Activated CD8-positive, alpha-beta memory T cell treated with anti-CD3 and anti-CD28 coated beads for 4 hours (primary cell): ENCODE measurements at places on chromosomes 16 and 17.
A peak's percentile ranks its signal among the peaks of the same experiment; 100 is the strongest.

GRCh38 chr17:71585540-71585939 lies 535.3 kb upstream of the SOX9 start:
- no peak for DNase-seq

DNA sequence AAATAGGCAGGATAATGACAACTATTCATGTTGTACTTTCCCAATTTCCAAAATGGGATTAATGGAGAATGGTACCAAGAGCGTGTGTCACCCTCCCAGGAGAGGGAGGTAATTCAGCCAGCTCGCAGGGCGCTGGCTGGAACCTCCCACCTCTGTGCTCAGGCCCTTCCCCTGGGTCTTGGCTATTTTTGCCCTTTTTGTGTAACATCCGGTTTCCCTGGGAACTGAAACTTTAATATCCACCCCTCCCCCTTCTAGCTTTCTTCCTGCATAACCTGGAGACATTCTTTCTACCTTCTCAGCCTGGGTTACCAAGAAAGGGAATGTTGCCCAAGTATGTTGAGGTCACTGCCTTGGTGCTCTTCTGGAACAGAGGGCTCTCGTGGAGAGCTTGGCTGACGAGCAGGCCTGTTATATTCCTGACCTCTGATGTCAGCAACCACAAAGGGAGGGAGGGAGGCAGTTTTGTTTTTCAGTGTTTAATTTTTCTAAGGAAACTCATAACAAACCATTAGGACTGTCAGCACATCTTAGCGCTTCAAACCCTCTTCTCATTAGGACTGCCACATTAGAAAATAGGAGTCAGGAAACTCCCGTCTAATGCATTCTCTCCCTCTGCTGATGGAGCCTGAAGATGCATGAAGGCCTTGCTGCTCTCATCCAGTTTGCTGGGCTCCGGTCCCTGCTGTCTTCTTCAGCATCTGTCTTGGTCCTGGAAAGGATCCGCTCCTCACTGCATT lies 25.6 kb downstream of the ITGB3 start:
- no peak for DNase-seq

GRCh38 chr17:15161395-15161794 lies 103.7 kb downstream of the PMP22 start:
- no peak for DNase-seq

DNA sequence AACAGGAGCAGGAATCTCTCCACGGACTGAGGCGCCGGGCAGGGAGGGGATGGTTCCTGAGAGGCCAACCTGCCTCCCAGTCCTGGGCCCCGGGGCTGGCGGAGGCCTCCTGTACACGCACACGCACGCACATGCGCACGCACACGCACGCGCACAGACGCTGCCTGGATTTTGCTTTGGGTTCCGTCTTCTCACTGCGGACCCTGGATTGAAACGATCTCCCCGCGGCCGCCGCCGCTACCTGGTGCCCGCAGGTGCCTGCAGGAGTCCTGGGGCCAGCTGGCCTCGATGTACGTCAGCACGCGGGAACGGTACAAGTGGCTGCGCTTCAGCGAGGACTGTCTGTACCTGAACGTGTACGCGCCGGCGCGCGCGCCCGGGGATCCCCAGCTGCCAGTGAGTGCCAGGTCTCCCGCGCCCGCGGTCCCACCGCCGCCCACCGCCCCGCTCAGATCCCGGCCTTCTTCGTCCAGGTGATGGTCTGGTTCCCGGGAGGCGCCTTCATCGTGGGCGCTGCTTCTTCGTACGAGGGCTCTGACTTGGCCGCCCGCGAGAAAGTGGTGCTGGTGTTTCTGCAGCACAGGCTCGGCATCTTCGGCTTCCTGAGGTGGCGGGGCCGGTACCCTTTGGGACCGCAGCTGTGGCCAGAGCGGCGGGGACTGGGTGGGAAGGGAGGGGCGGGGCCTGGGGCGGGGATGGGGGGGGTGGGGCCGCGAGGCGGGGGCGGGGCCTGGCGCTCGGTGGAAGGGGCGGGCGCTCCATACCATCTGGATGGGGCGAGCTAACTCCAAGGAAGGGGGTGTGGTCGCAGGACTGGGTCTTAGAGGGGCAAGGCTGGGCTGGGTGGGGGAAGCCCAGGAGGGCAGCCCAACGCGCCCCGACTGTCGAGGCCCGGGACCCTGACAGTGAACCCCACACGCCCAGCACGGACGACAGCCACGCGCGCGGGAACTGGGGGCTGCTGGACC lies 12.3 kb downstream of the CES4A start:
- peak; percentile 11 for DNase-seq

DNA sequence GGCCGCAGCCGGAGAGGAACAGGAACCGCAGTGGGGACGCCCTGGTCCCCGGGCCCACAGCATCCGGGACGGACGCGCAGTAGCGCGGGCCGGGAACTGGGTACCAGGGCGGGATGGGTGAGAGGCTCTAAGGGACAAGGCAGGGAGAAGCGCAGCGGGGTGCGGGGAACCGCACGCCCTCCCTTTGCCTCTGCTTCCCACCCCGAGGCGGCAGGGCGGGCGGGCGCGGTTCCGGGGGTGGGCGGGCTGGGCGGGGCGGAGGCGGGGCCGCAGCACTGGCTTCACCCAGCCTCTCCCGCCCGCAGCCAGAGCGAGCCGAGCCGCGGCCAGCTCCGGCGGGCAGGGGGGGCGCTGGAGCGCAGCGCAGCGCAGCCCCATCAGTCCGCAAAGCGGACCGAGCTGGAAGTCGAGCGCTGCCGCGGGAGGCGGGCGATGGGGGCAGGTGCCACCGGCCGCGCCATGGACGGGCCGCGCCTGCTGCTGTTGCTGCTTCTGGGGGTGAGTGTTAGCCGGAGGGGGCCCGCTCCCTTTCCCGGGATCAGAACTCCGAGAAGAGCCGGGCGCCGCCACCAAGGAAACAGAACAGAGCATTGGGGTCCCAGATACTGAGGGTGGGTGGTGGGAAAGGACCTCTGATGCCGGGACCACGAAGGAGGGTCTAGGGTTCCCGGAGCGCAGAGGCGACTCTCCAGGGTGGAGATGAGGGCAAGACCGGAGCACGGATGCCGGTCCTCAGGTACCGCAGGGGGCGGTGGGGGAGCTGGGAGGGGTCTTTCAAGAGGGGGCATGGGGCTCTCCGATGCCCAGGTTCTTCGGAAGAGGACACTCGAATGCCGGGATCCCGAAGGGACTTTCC lies at the start of gene NGFR:
NGFR (plus strand) TSS at position 308 of the 856 bp plus-strand sequence; CDS start at position 433, 125 bp downstream.
- peak; percentile 19 for DNase-seq

DNA sequence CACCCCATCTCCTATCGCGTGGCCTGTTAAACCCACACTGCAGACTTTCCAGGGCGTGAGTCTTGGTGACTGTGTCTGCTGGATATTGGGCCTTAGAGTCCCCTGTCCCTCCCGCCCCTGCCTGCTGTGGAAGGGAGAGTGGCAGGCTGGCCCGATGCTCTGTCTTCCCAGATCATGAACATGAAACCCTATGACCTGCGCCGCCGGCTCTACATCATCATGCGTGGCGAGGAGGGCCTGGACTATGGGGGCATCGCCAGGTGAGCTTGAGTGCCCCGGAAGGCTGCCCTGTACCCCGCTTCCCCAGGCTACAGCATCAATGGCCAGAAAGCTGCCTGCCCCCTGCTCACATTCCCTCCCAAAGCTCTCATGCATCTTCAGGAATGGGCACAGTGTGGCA lies 19.5 kb upstream of the CLEC18A start:
- no peak for DNase-seq

DNA sequence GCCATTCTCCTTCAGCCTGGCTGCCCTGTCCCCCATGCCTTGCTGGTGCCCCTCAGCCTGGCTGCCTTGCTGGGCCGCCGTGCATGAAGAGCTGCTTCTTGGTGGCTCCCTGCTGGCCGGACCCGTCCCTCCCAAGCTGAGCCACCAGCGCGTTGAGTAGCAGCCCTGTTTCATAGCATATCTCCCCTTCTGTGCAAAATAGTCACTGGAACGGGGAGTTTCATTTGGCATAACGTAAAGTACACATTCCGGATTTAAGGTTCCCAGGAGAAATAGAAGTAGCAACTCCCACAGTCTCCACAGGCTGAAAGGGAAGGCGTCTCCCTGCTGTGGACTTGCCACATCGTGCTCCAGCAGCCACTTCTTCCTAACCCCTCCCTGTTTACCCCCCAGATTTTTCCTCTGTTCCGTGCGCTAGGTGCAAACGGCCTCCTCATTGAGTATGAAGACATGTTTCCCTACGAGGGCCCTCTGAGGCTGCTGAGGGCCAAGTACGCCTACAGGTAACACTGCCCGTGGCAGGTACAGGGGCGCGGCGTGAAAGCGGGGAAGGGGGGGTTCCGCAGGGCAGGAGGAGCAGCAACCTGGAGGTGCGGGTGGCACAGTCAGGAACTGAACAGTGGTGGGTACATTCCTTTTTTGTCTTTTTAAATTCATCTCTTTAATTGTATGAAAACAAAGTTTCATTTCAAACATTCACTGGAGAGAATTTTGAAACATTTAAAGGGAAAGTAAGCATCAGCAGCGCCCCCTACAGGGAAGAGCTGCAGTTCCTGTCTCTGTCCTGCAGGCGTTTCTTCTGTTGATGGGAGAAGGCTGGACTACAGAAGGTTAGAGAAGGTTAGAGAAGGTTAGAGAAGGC lies 5.8 kb upstream of the OGFOD3 start:
- no peak for DNase-seq

- DNase-seq = no peak
Observed at GRCh38 chr16:26987597-26988010, 79.1 kb upstream of the C16orf82 start.

GRCh38 chr17:74851612-74852236 lies 8.0 kb downstream of the GRIN2C start:
- DNase-seq = no peak

- DNase-seq = no peak
Observed at GRCh38 chr16:65679785-65680184, 557.9 kb upstream of the CDH11 start.

DNA sequence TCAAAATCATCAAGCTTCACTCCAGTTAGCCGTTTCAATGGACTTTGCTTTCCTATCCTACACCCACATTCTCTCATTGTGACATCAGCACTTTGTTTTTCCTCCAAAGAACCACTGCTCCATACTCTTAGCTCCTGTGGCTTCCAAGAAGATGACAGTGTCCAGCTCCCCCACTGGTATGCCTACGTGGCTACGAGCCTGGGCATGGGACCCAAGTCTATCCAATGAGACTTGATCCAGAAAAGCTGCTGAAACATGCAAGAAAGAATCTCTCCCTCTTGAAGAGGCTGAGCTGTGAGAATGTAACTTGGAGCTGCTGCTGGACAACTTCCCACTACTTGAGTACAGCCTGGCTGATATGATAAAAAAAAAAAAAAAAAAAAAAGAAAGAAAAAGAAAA lies 9.4 kb downstream of the TOX3 start:
- DNase-seq = no peak

DNA sequence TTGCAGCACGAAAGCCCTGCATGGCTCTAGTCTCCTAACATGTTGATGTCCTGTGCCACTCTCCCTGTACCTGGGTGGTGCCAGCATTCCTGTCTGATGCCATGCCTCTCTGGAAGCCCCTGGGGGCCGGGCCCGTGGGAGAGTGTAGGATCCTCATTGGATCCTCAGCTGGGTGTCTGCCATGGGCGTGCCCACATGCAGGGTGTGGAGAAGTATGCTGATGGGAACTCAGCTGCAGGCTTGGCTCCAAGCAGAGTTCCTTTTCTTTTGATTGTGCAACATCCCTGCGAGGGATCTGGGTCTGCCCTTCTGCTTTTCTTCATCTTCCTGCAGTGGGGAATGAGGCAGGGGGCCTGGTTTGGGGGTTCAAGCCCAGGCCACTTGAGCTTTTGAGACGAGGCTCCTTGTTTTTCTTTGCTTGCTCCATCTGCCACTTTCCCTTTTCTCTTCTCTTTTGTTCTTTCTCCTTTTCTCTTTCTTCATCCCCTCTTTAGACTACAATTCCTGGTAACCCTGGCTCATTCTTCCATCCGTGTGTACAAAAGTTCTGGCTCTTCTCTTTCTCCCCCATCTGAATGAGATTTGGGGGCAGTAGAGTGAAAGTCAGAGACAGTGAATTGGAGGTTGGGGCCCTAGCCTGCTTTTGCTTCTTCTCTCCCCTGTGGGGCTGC lies 32.9 kb downstream of the KSR1 start:
- DNase-seq = no peak
